Upper lobe of right lung (tissue), 1 donor: ENCODE measurements at places on chromosomes 7 and 10. TPM values are rescaled to one million over a fixed set of nuclear protein-coding genes. Genes with fewer than 3 reads are reported as not detected.

Gene DLX6
- not detected for total RNA-seq

- peaks cover 21% of the 10 kb centered on the region for H3K36me3 ChIP-seq
- H3K4me1 ChIP-seq = peaks cover 14% of the 10 kb centered on the region
- no peak overlapping the region for H3K4me3 ChIP-seq
- DNase-seq = no peak
Observed at GRCh38 chr10:88933564-88933963, 19.0 kb downstream of the ACTA2 start.

DNA sequence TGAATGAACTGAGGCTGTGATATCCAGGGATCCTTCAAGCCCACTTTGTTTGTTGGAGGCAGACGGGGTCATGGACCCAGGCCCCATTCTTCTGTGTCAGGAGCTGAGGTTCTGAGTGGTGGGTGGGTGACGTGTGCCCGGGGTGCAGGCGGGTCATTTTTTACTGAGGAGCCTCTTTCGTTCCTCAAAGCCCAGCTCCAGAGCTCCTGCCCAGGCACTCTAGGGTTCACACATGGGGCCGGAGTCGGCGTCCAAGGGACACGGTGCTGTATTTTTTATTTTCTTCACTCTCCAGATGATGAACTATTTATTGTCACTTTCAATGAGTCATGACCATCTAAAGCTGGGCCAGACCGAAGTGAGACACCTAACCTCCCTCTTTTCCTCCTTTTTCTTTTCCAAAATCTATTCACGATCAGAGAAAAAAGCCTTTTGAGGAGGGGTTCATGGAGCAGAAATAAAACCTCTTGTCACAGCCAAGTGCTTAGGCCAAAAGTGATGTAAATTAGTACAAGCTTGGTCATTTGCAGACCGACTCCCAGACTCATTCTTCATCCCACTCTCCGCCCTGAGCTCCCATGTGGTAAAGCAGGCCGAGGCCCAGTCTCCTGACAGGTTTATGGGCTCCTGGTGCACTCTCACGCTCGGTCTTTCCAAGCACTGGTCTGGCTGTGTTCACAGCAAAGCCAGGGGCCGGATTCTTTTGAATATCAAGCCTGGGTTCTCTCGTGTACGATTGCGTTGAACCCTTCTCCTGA lies 41.4 kb upstream of the PITRM1 start:
- H3K4me1 ChIP-seq = no peaks in the 10 kb centered on the region
- H3K27me3 ChIP-seq = no peaks in the 10 kb centered on the region
- H3K4me3 ChIP-seq = no peak overlapping the region
- DNase-seq = no peak
- no peaks in the 10 kb centered on the region for H3K36me3 ChIP-seq
- H3K27ac ChIP-seq = no peak overlapping the region

GRCh38 chr10:110192552-110192951 lies 14.9 kb upstream of the MXI1 start:
- no peaks in the 10 kb centered on the region for H3K4me1 ChIP-seq
- H3K27ac ChIP-seq = no peak overlapping the region
- no peaks in the 10 kb centered on the region for H3K27me3 ChIP-seq

- no peaks in the 10 kb centered on the region for H3K4me1 ChIP-seq
- H3K27ac ChIP-seq = no peak overlapping the region
- no peaks in the 10 kb centered on the region for H3K27me3 ChIP-seq
Observed at GRCh38 chr7:95440394-95441038, 5.7 kb upstream of the PON2 start.
